Skeletal muscle cell (primary cell): ENCODE measurements at places on chromosomes 7 and 10.

DNA sequence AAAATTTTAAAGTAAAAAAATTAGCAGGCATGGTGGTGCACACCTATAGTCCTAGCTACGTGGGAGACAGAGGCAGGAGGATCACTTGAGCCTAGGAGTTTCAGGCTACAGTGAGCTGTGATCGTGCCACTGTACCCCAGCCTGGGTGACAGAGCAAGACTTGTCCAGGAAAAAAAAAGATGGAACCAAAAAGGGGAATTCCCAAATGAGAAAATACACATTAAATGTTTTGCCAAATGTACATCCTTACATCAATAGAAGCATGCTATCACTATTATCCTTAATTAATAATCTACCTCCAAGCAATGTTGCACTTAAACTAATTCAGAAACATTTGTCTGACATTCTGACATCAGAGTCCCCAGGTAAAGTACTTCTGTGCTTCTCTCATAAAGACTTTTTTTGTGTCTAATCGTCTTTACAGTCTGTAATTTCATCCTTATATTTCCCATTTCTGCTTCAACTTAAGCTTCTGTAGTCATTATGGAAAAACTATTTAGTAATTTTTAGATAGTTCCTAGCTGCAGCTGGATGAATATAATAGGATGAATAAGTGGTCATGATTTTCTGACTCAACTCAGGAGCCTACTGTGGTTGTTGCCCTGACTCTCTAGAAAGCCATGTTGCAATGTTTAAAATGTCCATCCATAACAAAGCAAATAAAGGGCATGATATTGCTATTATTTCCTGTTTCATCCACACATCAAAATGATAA is 57.7 kb downstream of the MYPN start:
- DNase-seq = no peak

DNA sequence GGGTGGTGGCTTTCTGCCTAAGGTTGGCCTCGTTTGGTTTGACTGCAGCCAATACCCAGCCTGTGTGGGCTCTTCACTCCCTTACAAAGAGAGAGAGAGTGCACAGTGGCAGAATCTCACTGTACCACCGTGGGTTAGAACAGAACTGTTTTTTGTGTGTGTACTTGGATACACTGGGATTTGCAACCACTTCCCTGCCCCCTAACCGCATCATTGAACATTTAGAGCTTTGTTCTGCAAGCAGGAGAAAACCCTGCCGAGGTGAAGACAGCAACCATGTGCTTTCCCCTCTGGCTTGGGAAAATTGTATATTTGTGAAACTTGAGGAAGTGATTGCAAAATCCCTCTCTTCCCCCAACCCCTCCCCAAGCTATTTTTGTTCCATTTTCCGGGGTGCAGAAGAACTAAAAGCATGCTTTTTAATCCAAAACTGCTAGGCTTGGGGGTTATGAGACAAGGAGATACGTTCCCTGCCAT is 201.2 kb downstream of the TCF7L2 start:
- DNase-seq = no peak

DNA sequence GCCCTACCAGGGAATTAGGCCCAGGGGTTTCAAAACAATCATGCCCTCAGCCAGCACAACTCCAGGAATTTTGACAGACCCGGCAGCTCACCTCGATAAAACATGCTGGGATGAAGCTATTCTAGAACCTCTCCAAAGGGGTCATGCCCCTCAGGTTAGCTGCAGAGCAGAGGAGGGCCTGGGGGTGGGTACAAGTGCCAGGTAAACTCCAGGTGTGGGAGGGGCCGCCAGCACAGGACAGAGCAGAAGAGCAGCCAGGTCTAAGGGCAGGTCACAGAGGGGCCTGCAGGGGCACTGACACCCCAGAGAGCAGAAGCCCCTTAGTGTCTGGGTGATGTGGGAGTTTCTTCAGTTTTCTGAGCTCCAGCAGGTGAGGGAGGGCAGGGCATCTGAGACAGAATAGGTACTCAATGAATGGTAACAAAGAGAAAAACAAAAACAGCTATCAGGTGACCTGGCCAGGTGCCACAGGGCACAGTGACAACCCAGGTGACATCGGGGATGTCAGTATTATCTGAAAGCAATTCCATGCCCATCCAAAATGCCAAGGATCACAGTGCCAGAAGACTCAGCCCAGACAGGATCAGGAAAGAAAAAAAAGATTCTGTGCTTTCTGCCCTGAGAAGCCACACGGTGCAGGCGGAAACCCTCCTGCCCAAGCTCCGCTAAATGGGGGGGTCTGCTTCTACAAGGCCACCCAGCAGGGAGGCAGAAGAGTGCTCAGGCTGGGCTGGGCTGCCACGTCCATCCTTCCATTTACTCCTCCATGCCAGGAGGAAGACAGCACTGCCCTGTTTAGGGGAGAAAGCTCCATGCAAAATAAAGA is 104.5 kb downstream of the TNS3 start:
- no peak for DNase-seq

DNA sequence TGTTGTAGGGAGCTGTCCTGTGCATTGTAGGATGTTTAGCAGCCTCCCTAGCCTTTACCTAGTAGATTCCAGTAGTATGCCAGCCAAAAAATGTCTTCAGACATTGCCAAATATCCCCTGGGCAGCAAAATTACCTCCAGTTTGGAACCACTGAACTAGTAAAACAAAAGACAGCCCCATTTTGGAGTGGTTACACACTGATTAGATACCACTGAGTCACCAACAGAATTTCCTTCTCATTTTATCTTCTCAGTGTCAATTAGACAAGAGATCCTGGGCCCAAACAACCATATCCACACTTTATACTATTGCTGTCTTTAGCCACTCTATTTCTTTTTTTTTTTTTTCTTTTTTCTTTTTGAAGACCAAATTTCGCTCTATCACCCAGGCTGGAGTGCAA is 3.5 kb upstream of the CCDC6 start:
- DNase-seq = no peak

- peak; percentile 30 for DNase-seq
Measured at GRCh38 chr7:29017713-29018112, 59.6 kb upstream of the TRIL start.

DNA sequence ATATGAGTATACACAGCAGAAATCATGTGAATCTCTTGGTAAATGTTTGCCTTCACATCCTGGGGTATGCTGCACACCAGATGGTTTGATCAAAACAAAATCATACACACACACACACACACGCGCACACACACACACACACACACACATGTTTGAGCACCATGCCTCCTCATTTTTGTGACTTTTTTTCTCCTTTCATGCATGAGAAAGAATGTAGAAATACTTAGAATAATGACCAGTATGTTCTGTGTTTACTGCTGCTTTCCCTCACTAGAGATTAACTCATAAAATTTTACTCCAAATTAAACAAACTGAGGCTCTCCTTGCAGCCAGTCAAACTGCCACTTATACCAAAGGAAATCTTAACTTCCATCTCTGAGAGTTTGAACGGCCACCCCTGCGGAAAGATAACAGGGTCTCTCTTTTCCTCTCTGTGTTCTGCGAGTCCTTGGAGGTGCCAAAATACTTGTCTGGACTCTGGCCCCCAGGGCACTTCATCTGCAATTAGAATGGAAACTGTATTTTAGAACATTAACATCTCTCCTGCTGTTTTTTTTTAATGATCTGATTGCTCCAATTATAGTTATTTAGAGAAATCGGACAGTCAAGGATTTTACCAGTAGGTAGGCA is 320.8 kb upstream of the NFE2L3 start:
- no peak for DNase-seq

GRCh38 chr7:106464651-106465050 is 179.9 kb upstream of the NAMPT start:
- no peak for DNase-seq

GRCh38 chr7:498678-499641 is 20.7 kb downstream of the PDGFA start:
- no peak for DNase-seq

- no peak for DNase-seq
Measured at GRCh38 chr7:74302745-74303221, 13.6 kb downstream of the CLIP2 start.

GRCh38 chr7:24978843-24979469 is 1.0 kb downstream of the OSBPL3 start:
- DNase-seq = no peak

DNA sequence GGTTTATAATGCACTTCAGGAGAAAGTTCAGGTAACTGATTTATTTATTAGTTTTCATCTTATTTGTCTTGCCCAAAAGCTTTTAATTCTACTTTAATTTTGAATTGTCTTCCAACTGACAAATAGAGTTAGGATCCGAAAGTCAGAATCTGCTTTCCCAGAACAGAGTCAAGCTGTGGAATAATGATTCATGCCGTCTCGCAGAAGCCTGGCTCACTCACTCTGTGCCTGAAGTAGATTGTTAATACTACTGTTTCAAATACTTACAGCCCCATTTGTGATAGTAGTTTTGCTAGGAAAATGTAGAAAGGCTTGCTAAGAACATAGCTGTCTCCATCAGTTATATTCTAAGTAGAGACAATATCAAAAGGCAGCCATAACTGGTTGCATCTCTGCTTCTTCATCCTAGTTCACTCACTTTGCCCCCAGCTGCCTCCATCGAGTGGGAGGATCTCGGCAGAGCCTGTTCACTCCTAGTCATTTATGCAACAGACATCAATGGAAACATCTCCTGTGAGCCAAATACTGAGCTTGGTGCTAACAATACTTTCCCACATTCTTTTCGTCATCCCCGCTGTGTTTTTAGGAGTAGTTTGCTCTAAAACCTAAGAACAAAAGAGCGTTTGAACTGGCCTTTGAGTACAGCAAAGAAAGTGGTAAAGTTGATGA is 28.0 kb downstream of the ABRAXAS2 start:
- no peak for DNase-seq

- DNase-seq = no peak
Measured at GRCh38 chr10:12098966-12099365, 30.2 kb downstream of the DHTKD1 start.

DNA sequence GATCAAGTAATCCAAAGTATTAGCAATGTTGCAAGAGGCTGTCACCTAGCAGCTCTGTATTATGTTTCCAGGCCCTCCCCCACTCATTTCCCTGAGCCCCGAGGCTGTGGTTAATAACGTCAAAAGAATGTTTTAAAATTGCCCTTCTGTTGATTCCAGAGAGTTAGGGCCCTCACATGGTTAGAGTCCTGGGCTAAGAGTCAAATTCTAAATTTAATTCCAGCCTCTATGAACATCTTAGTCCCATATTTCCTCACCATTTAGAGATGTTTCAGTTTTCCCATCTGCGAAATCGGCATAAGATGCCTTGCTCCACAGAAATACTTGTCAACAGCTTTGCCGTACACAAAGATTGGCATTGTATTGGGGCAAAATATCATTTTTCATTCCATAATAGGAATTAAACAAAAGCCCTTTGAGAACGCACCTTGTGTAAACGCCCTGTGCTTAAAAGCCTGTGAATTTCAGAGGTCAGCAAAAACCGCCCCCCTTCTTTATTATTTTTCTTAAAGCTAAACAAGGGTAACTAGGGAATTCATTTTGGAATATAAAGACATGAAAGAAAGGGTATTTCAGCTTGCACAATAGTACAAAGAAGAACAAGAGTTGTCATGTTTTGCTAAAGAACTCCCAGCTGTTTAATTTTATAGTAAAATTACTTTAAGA is 135.8 kb downstream of the ARID5B start:
- no peak for DNase-seq

DNA sequence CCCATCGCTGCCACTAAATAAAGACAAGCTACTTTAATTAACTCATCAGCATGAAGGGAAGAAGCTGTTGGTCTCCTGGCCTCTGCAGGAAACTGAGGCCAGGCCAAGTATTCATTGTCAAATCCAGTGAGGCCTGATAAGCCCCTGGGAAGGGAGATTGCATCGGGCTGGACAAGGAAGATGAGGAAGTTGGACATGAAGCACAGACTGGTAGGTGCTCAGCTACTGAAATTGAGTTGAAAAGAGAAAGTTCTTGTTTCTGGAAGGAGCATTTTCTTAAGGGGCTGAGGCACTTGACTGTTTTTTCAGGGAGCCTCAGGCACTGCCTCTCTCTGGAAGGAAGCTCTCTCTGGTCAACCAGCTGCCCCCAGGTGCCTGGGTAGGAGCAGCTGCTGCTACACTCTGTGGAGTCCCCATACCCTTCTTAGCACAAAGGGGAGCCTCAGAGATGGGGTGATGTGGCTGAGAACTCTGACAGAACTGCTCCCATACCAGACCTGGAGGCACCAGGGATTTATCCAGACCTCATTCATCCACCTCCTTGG is 90.3 kb upstream of the IKZF1 start:
- DNase-seq = no peak

DNA sequence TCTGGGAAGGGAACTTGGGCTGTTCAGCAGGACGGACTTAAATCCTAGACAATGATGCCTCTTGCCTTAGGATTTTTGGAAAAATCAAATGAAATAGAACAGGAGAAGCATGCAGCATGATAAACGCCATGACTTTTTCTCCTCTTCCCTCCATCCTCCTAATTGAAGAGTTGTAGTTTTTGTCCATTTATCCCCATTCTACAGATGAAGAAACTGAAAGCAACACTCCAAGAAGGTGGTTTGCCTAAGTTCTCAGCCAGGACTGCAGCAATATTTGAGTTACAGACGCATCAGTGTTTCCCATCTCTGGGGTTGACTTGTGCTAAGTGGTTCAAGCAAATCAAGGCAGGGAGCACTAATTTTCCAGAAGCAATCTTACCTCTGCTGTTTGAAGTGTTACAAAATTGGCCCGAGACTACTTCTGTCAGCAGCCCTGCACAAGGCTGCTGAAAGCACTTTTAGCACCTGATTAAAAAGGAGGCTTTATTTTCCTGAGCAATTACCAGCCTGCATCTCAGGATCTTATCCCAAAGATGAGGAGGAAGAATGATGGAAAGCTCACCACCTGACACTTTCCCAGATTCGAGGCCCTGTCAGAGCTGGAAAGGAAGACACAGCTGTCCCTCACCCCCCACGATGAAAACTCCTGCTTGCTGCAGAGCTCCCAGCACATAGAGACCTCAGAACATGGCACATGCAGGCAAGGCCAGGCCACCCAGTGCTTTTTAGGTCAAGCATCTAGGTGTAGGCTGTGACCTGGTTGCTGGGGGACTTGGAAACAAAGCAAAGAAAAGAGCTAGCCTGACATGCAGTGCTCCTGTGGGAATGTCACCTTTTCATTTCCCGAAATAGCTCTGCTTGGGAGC is 19.7 kb upstream of the C10orf71 start:
- no peak for DNase-seq

DNA sequence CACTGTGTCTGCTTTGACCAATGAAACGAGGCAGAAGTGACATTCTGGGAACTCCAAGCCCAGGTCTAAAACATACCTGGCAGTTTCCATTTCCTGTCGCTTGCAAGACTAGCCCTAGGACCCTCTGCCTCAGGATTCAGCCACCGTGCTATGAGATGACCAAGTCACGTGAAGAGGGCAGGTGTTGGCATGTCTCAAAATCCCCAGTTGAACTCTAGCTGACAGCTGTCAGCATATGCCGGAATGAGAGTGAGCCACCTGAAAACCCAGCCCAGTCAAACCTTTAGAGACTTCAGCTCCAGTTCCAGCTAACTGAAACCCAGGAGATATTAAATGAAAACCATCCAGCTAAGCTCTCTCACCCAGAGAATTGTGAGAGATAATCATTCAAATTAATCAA is 89.9 kb upstream of the PPP1R3A start:
- no peak for DNase-seq

- no peak for DNase-seq
Measured at GRCh38 chr10:12501841-12502525, 152.6 kb downstream of the CAMK1D start.
